NCI-H2107 (cell line): ENCODE measurements at places on chromosomes 2 and 18.

- no peak for DNase-seq
These were observed 43.9 kb upstream of the ACADL start for GRCh38 chr2:210269148-210269547.

- DNase-seq = no peak
These were observed 129.9 kb upstream of the KLHL14 start for GRCh38 chr18:32902568-32903330.

- DNase-seq = no peak
These were observed 1183.1 kb upstream of the TMEFF2 start for GRCh38 chr2:193377789-193378188.

GRCh38 chr2:151623631-151624030 lies 110.6 kb downstream of the NEB start:
- no peak for DNase-seq

DNA sequence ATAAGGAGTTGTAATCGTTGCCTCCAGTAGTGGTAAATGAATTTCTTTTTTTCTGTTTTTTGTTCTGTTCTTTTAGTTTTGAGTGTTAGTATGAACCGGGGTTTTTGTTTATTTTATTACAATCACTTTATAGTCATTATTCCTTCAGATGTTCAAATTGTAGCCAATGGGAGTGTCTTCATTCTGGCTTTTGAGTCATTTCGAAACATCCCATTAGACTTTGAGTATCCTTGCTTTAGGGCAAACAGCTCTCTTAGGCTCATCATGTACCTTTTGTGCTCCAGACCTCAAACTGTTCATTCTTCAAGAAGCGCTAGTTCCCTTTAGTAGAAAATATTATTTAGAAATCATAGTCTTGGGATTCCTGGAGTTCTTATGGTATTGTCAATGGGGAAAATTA lies 54.2 kb upstream of the PAX3 start:
- DNase-seq = no peak

DNA sequence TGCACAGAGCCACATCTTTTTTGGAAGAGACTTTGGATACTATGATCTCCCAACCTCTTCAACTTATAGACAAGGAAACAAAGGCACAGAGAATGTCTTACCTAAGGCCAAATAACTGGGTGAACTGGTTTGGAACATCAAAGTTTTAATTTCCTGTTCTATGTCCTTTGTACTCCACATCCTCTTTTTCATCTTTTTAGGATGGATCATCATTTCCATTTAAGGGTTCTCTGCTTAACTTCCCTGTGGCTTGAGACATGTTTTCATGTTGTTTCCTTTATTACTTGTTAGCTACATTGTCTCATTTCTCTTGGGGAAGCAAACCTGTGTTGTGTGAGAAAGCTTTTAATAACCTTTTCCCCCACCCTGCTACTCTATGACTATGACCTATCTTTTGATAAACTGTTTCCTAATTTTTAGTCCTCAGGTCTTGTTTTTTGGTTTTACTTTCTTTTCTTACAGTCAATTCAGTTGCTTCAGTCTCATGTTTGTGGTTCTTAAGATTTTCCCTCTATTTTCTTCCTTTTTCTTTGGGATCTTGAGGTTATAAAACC lies 22.5 kb upstream of the RMND5A start:
- DNase-seq = no peak

GRCh38 chr2:215504547-215504946 lies 68.7 kb upstream of the FN1 start:
- no peak for DNase-seq

- DNase-seq = no peak
These were observed 32.5 kb downstream of the METTL4 start for GRCh38 chr18:2538844-2539243.

DNA sequence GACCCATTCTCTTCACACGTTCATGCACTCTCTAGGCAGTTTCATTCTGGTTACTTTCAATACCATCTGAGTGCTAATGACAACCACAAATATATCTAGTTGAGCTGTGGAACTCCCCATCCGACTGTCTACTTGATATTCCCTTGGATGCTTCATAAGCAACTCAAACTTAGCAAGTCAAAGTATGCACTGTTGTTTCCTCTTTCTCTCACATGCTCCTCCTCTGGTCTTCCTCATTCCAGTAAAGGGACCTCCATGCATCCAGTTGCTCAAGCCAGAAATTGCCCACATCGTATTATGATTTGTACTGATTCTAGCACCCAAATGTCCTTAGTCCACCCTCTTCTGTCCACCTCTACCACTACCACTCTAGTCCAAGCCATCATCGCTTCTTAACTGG lies 22.3 kb downstream of the SEMA4F start:
- no peak for DNase-seq

- no peak for DNase-seq
These were observed 49.6 kb downstream of the OSBPL6 start for GRCh38 chr2:178243961-178244360.

GRCh38 chr18:13501891-13502290 lies 224.5 kb downstream of the FAM210A start:
- no peak for DNase-seq

DNA sequence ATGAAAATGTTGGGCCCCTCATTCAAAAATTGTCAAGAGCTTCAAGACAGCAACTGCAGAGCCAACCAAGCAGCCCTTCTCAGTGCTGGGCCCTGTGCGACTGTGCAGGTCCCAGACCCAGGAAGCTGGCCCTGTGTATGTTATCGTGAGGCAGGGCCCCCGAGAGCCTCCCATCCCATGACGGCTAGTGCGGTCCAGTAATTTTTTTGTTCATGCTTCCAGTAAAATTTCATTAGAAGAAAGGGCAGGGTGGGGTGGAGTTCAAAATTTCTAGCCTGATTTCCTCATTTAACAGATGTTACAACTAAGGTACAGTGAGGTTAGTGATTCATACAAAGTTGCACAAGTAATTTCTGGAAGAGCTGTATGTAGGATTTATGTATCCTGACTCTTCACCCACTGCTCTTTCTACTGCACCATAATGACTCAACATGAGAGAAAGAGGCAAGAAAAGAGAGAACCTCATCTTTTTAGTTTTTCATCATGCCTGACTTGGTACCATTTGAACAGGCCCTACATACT lies 105.5 kb downstream of the ZEB2 start:
- no peak for DNase-seq

GRCh38 chr2:176637486-176638166 lies 368.4 kb downstream of the MTX2 start:
- no peak for DNase-seq

GRCh38 chr2:39408351-39409136 lies 28.5 kb downstream of the MAP4K3 start:
- DNase-seq = no peak

DNA sequence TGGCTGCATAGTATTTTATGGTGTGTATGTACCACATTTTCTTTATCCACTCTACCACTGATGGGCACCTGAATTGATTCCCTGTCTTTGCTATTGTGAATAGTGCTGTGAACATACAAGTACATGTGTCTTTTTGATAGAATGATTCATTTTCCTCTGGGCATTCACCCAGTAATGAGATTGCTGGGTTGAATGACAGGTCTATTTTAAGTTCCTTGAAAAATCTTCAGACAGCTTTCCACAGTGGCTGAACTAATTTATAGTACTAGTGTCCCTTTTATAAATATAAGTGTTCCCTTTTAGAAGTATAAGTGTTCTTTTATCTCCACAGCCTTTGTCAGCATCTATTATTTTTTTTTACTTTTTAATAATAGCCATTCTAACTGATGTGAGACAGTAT lies 303.9 kb upstream of the EPHA4 start:
- no peak for DNase-seq

GRCh38 chr2:109254174-109254904 lies 125.3 kb downstream of the SH3RF3 start:
- DNase-seq = no peak

DNA sequence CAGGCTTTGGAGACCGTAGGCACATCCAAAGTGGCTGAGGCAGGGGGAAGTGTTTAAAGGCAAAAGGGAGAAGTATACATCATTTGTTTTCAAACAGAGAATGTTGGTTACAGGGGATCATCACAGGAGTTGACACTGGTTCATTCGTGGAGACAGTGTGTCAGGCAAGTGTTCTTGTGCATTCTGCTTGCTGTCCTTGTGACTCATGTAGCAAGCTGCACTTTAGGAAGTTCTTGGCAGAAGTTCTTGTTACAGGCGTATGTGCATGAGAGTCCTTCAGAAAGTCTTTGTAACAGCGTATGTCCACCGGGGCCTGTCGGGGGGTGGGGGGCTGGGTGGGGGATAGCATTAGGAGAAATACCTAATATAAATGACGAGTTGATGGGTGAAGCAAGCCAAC lies 36.5 kb upstream of the B4GALT6 start:
- no peak for DNase-seq

GRCh38 chr18:45275367-45276113 lies 339.7 kb upstream of the SLC14A2 start:
- DNase-seq = no peak

DNA sequence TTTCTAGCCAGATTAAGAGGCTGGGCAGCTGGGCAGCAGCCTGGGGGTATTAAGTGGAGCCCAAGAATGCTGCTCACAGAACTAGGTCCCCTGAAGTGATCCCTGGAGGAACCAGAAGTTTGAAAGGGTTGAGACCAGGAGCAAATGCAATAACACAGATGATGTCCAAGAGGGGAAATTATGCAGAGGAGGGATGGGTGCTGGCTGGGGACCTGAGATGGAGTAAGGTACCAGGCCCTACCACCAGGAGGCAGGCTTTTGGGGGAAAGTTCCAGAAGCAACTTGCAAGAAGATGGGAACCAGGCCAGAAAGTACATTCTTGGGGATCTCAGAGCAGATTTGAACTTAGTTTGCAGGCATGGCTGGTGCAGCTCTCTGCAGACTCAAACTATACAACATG lies 175.1 kb downstream of the NCK2 start:
- DNase-seq = no peak

DNA sequence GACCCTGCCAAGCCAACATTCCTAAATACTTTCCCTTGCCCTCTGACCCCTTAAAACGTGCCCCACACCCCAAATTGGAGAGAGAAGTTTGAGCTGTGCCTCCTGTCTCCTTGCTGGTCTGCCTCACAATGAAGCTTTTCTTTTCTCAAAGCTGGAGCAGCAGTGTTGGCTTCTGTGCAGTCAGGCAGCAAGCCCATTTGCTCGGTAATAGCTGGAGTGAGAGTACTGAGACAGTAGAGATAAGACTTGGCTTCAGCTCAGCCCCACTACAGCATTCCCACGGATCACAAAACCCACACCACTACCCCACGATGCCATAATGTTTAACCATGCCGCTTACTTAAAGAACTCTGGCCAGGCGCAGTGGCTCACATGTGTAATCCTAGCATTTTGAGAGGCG lies 73.0 kb downstream of the NCAPH start:
- DNase-seq = no peak

GRCh38 chr2:236762628-236763027 lies 193.0 kb downstream of the ACKR3 start:
- DNase-seq = no peak

- no peak for DNase-seq
These were observed 8.5 kb upstream of the ARHGAP25 start for GRCh38 chr2:68726100-68726499.

- DNase-seq = no peak
These were observed 452.5 kb upstream of the SALL3 start for GRCh38 chr18:78526923-78527711.

GRCh38 chr2:145652571-145653545 lies 1132.9 kb upstream of the ZEB2 start:
- no peak for DNase-seq

DNA sequence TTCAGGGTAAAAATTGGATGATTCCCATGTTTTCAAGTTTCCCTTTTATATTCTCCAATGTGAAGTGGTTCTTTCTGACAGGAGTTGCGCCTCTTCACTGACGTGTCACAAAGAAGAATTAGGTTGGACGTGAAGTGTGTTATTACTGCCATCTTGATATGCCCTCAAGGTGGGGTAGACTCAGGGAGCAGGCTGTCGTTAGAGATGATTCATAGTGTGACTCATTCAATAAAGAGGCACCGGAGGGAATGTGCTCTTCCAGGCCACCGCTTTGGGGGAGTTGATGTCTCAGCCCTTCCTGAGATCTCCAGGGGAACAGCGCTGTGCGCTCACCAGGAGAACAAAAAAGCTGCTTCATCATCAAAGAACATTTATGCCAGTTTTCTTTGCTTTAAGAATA lies 3.6 kb upstream of the DGKD start:
- DNase-seq = no peak

DNA sequence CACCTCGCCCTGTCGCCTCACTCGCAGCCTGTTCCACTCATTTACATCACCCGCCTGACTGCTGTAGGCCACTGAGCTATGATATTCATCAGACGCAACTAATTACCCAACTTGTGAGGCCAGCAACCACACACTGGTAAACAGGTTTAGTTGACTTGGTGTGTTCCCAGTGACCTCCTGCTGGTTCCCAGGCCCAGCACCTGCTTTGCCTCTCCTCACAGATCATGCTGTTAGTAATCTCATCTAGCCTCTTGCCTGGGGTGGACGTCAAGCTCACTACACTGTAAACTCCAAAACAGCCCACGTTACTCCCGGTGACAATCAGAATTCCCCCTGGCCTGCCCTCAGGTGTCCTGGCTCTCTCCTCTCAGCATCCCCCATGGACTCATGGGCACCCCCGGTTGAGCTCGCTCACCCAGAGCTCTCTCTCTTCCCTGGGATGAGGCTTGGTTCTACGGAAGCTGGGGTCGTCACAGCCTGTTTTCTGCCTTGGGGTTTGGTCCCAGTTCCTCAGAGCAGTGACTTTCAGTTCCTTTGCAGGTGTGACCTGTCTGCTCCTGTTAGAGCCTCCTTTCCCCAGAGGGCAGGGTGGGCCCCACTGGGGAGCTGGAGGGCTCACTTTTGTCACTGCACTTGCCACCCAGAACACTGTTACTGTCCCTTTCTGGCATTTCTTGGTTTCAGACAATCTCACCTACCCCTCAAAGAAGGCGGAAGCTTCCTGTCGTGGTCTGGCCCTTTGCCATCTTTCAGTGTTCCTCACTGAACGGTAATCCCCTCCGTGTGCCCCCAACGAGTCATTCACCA lies 40.3 kb downstream of the INPP5D start:
- DNase-seq = no peak

GRCh38 chr2:120391911-120392665 lies 46.2 kb downstream of the INHBB start:
- no peak for DNase-seq

- DNase-seq = no peak
These were observed 91.9 kb upstream of the IL1R2 start for GRCh38 chr2:101899871-101900270.

GRCh38 chr18:78737006-78737915 lies 242.4 kb upstream of the SALL3 start:
- no peak for DNase-seq

DNA sequence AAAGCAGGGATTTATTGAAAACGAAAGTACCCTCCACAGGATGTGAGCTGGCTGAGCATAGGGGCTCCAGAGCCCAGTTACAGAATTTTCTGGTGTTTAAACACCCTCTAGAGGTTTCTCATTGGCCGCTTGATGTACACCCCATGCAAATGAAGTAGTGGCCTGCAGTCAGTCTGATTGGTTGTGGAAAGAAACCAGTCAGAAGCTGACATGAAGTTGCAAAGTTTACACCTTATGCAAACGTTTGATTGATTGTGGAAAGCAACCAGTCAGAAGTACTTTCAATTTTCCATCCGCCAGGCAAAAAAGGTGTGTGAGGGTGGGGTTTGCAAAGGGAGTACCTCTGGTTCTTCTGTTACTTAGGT lies 62.3 kb downstream of the VWA3B start:
- DNase-seq = no peak
